Stimulated activated CD4-positive, alpha-beta T cell treated with anti-CD3 and anti-CD28 coated beads, TNF-alpha, amount 100 ng/mL, for 4 hours (primary cell): ENCODE measurements at places on chromosomes 2 and 18.

GRCh38 chr2:98880266-98881152 is 55.5 kb downstream of the CRACDL start:
- no peak for DNase-seq

- no peak for DNase-seq
Observed at GRCh38 chr2:137020452-137021196, 255.3 kb downstream of the THSD7B start.

GRCh38 chr2:106758901-106759497 is 127.0 kb downstream of the ST6GAL2 start:
- no peak for DNase-seq

DNA sequence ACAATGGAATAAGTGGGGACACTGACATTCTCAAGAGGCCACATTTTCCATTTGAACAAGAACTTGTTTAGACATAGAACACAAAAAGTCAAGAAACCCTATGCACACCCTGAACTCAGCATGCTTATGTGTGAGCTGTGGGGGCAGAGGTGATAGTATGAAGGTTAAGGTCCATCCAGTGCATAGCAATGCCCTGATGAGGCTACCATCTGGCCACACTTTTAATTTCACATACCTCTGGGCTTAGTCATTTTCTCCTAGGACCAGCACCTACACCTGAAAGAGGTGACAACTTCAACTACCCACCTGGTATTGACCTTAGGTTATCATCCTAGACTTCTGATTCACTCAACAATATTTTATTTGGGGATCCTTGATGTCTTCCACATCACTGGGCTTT is 139.8 kb downstream of the PIK3C3 start:
- no peak for DNase-seq

DNA sequence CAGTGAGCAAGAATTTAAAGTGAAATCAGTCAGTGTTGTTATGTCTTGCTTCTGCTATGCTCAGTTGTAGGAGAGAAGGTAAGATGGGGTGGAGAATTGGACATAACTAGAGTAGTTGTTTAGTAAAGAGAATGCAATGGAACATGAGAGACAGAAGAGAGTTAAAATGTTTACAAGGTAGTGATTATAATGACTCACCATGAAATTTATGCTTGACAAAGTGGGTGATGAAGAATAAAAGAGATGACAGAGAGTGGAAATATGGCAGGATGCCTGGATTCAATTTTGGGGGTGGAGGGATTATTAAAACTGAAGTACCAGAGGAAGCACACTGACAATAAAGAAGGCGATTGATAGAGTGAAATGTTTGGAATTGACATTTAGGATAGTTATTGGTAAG is 10.6 kb downstream of the SCG2 start:
- DNase-seq = no peak

- DNase-seq = no peak
Observed at GRCh38 chr2:78817430-78817829, 208.1 kb upstream of the REG3G start.

- no peak for DNase-seq
Observed at GRCh38 chr18:56390626-56391025, 247.8 kb downstream of the TXNL1 start.

GRCh38 chr18:38930881-38931753 is 1365.5 kb upstream of the CELF4 start:
- no peak for DNase-seq

DNA sequence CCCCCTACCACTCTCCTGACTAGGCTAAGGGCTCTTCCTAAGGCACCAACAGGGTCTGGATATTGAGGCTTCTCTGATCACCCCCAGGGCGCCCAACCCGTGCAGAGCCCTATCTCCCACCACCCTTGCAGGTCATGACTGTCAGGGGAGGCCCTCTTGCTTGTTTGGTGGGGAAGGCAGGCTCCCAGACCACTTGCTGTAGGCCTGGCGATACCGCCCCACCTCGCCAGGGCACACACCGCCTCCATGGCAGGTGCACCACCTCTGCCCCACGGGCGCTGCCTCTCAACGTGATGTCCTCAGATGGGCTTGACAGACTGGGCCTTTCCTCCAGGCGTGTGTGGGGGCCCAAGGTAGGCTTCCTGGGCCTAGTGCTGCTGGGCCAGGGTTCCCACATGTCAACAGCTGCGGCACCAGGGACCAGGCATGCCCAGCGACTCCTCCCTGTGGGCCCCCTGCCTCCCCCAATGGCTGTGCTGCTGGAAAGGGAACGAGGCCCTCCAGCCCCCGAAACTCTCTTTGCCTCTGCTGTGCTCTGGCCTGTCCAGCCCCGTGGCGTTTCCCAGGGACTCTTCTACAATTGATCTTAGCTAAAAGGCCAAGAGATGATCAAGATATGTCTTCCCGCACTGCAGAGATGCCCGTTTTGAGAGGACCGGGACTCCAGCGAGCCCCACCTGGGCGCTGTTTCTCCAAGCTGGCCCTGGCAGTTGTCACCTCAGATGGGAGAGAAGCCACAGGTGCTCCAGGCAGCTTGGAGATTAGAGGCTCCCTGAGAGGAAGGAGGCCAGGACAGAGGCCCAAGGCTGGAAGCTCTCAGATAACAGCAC is 7.5 kb downstream of the NPPC start:
- no peak for DNase-seq

DNA sequence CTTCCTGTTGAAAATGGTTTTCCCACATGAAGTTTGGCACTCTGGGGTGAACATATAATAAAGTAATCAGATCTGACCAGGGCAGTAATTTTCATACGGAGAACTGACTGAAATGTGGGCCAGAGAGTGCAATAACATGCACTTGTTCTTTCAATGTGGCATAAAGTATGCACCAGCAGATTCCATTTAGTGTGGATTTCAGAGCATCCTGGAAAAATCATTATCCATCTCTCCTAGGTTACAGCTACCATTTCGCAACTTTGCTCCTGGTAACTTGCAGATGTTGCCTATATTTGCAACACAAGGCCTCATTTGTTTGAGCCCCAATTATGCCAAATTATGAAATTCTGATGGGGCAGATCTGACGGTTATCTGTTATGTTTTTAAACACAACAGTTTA is 55.4 kb downstream of the COLEC12 start:
- no peak for DNase-seq

DNA sequence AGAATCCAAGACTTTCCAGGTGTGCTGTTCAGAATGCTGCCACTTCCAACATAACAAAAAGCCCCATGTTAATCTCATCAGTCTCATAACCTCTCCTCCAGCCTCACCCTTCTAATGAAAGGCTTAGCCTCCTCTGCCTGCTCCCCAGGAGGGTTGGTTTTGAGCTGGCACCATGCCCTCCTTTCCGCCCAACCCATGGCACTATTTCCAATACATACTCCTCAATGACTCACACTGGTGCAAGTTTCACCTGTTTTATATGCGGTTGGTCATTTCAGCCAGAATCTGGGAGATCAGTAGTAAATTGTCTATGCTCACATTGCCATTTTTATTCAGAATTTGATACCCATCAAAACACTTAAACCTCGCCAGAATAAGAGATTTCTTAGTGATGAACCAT is 157.6 kb upstream of the NRP2 start:
- DNase-seq = no peak

- DNase-seq = no peak
Observed at GRCh38 chr2:142965443-142965842, 88.0 kb downstream of the KYNU start.

DNA sequence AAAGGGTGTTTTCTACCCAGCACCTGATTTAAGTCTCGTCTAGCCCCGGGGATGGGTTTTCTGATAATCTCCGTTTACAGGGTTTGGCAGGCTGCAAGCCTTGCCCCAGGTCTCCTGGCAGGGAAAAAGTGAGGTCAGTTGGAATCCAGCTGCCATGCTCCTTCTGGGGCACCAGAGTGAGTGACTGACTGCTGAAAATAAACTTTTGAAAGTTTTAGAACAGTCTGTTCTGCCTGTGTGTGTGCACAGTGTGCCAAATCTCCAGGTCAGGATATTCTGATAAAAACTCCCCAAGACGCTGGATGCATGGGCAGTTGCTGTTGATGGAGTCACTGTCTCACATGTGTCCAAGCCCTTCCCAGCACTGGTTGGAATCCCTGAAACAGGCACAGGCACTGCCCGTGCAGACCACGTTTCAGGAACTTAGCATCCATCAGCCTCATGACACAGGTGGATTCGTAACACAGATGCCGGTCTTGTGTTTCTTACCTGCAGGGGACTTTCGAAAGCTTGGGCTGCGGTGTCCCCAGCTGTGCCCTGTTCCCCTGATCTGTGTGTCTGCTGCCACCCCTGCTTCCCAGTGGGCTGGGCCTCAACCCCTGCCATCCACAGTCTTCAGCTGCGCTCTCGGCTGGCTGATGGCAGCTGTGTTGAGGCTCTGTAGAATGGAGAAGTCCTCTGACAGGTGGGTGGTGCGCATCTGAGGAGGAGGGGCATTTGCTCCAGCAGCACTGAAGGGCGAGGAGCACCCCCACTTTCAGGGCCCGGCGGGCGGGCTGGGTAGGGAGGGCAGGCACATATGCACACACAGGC is 65.0 kb downstream of the SH3RF3 start:
- DNase-seq = no peak

GRCh38 chr18:30491815-30492551 is 550.6 kb downstream of the DSC3 start:
- DNase-seq = no peak

DNA sequence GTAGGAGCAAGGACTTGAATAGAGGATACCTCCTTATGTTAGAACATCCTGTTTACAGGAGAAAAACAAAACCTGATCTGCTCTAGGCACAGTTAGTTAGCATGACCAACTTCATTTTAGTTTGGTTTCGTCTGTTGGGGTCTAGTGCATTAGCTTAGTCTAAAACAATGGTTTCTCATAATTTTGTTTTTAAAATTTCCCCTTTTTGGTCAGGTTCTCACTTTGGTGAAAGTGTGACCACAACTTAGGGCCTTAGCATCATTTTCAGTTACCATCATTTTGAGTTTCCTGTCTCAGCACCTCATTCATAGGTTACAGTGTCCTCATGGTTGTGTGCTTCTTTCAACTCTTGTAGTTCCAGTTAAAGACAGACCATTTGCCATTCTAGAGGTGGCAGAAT is 1277.0 kb upstream of the SLC39A10 start:
- no peak for DNase-seq

DNA sequence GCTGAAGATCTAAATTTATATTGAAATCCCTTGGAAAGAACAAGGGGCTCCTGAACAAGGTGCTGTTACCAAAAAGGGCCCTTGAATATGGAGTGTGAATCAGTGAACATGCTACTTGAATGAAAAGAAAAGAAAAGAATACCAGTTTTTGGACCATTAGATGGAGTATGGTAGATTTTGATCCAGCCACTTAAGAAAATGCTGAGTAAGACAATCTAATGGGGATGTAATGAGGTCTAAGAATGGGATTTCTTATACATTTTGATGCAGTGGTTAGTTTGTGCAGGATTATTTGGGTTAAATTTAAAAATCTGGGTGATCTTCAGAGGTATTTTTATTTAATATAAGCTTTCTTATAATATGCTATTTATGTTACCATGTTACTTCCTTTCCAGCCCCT is 2003.0 kb upstream of the LRRTM1 start:
- no peak for DNase-seq

GRCh38 chr2:78811955-78812610 is 213.4 kb upstream of the REG3G start:
- DNase-seq = no peak

GRCh38 chr2:170224692-170225294 is 46.8 kb downstream of the MYO3B start:
- no peak for DNase-seq

- no peak for DNase-seq
Observed at GRCh38 chr18:35923939-35924684, 48.4 kb upstream of the RMP24 start.
